Activated T-helper 1 cell treated with anti-CD3 and anti-CD28 coated beads, Interleukin-2, amount 50 U/mL, for 16 hours (primary cell): ENCODE measurements at places on chromosomes 6 and 20.

DNA sequence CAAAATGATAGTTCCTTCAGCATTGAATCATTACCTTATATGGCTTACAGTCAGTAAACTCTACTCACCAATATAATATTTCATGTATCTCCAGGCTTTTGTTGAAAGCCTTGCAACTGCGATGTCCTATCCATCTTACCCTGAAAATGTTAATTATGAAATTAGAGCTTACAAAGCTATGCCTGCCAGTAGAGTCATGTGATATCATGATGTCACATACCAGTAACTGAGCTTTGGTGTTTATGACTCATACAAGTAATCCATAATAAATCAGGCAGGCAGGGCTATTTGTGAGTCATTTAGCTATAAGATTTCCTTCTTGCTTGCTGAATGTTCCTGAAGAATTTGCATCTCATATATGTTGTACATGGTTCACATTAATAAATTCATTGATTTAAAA lies 44.9 kb upstream of the FAM83B start:
- DNase-seq = no peak

DNA sequence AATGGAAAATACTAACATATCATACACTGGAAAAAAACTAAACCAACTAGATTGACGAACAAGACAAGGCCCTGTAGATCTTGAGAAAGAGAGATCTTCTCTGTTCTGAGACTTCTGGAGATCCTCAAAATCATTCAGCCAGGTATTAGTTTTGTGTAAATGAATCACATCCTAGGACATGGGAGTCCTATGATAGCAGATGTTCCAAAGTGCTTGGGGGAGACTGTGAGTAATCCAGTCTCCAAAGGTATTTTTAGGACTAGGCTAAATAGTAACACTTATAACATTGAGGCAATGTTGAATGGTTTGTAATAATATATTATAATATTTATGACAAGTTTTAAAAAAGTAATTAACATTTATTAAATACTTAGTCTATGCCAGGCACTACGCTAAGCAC lies 275.0 kb downstream of the BTBD9 start:
- no peak for DNase-seq

DNA sequence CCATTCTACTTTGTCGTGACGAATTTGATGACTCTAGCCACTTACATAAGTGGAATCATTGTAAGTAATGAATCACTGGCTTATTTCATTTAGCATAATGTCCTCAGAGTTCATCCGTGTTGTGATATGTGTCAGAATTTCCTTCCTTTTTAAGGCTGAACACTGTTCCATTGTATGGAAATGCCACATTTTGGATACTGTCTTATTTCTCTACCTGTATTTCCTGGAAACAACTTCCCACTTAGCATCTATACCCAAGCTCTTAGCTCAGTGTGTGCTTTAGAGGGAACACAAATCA lies 28.8 kb upstream of the GGTLC1 start:
- no peak for DNase-seq

DNA sequence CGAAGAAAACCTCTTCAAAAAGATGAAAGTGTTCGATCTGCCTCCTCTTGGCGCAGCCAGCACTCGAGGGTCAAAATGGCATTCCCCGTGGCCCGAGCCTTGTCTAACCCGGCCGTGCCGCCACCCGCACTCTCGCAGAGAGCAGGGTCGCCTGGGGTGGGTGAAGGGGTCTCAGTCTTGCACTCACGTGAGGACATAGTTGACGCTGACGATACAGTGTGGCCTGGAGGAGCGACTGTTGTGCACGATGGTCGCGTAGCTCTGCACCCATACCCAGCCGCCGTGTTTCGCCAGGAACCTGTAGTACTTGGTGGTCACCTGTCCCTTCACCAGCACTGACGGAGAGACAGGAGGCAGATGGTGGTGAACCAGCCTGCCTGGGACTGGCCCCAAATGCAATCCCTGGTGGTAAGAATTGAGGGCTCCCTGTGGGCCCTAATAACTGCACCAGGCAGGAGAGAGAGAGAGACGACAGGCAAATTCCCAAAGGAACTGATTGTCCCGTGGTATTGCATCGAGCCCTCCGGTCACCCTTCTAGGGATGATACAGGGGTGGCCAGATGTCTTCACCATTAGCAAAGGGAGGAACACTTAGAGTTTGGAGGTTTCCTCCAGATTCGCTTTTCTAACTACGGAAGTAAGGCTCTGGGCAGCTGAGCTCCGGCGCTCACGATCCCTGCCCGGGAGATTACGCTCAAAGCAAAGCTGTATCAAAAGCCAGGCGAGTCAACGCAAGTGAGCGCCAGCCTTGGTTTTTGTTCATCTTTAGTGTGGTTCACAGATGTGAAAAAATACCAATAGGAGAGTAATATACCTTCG lies 17.4 kb downstream of the SIM1 start:
- DNase-seq = no peak

- DNase-seq = no peak
Measured at GRCh38 chr6:7184502-7184901, 76.7 kb downstream of the RREB1 start.

GRCh38 chr6:33419580-33420490 lies at the start of gene SYNGAP1:
Gene SYNGAP1 (plus strand): TSS chr6:33420065. CDS start chr6:33420265, 200 bp downstream.
- no peak for DNase-seq

GRCh38 chr6:118316796-118317384 lies 231.2 kb upstream of the PLN start:
- no peak for DNase-seq
